ENCODE measurements at places on chromosomes 13 and 19.

- no peak for DNase-seq
Measured at GRCh38 chr13:28478127-28478526, 16.8 kb downstream of the FLT1 start.

- DNase-seq = no peak
Measured at GRCh38 chr19:3683405-3684053, 16.7 kb downstream of the PIP5K1C start.

GRCh38 chr13:102726430-102726829, 31.6 kb upstream of the METTL21C start:
- DNase-seq = no peak

DNA sequence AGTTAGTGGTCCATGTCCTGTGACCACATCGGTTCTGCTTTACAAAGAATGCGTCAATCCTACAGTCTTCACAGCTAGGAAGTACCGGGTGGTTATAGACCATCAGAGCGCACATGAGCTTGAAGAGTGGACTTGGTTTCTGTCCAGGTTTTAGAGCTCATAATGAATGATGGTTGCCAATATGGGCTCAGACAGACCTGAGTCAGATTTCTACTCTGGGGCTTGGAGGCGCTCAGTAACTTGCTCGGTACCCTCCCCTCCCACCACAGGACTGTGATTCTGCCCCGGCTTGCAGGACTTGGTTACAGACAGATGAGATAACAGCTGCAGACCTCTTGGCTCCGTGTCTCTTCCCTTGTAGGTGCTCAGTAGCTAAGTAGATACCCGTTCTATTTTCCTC, 284.7 kb downstream of the TSHZ3 start:
- no peak for DNase-seq

DNA sequence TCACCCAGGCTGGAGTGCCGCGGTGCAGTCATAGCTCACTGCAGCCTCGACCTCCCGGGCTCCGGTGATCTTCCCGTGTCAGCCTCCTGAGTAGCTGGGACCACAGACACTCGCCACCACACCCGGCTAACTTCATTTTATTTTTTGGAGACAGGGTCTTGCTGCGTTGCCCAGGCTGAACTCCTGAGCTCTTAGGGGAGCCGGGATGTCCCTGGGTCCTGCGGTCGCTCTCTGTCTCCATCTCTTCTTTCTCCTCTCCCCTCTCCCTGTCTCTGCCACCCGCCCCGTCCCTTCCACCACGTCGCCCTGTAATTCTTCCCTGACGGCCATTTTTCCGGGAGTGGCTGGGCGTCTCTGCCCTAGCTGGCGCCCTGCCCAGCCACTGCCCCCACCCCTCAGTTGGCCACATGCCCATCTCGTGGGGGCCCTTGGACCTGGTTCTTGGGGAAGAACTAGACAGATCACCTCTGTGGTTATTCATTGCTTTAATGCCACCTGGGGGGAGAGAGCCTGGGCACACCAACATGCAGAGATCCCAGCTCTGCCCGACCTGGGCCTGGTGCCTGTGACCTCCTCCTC, 18.9 kb downstream of the ARID3A start:
- DNase-seq = no peak

GRCh38 chr19:56973713-56974555, 133.4 kb upstream of the PEG3 start:
- DNase-seq = no peak

Measured in activated naive CD4-positive, alpha-beta T cell treated with anti-CD3 and anti-CD28 coated beads for 36 hours (primary cell).